Stimulated activated CD4-positive, alpha-beta T cell treated with anti-CD3 and anti-CD28 coated beads, Interleukin-4, amount 100 ng/mL, for 48 hours (primary cell): ENCODE measurements at places on chromosomes 12 and 14.

- no peak for DNase-seq
These were observed 93.4 kb downstream of the ADGRD1 start for GRCh38 chr12:131046813-131047788.

DNA sequence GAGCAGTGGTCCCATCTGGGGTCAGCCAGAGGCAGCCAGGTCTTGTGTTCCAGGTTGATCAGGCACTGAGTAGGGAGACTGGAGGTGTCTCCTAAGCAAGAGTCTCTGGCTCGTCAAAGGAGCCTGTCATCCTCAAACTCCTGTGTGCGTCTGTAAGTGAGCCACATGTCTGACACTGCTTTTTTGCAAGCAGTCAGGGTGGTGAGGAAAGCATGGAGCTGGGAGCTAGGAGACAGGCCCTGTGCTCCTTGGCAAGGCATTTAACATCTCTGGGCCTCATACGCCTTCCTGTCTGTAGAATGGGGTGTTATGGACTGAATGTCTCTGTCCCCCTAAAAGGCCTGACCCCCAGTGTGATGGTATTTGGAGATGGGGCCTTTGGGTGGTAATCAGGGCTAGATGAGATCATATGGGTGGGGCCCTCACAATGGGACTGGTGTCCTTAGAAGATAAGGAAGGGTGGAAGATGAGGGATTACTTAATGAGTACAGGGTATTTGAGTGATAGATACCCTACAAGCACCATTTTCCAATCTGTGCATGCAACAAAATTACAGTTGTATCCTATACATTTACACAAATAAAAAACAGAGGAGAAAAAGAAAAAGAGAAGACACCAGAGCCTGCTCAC lies 53.0 kb downstream of the ARL6IP4 start:
- no peak for DNase-seq

DNA sequence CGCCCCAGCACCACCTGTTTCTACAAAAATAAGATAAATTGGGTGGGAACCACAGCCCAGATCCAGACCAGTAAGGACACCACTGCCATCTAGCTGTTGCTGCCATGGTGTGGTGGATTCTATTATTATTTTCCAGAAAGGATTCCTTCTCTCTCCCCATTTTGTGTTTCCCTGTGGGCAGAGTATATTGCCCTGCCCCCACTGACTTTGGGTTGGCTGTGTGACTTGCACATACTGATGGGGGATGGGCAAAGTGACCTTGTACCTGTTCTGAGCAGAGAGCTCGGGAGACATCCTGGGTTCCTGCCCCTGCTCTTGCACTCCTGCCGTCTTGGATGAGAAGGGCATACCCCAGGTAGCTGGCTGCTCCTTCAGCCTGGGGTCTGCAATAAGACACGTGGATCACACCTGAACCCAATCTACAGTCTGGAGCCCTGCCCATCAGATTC lies 24.3 kb downstream of the MOAP1 start:
- DNase-seq, result no peak

- no peak for DNase-seq
These were observed 67.5 kb downstream of the NIN start for GRCh38 chr14:50763382-50764007.

DNA sequence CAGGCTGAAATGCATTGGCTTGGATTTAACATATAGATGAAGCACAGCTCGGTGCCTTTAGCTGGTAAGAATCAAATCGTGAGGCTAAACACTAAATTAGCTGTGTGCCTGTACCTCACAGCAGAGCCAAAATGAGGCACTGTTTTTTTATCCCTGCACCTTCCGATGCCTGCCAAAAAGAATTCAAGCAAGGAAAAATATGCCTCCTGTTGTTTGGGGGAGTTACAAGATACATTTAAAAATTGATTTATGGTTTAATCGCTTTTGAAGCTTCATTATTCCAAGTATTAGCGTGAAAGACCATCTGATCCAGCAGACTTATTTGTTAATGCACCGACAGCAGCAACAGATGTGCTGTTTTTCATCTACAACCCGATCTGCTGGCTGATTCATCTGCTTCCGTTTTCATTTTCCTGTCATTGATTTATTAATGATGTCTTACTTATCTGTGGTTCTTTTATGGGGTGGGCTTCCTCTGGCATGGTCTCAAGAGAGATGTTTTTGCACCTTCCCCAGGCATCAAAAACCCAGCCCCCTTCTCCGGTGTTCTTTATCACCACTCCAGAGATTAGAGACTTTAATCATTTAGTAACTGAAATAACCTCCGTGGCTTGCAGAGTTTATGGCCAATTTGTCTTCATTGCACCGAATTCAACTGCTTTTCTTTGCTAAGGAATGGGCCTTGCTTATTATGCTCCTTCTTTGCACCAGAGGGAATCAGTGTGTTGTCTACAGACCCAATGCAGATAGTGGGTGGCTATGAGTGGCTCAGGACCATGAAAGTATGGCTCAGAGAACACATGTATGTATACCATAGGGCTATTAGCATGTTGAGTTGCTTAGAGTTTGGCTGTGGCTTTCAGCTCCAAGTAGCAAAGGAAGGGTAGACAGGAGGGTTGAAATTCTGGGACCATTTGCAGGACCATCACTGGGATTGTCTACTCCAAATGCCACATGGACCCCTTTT lies 166.8 kb upstream of the TMEM260 start:
- DNase-seq, result no peak

- DNase-seq, result no peak
These were observed 93.6 kb upstream of the CPNE8 start for GRCh38 chr12:38998887-38999482.

DNA sequence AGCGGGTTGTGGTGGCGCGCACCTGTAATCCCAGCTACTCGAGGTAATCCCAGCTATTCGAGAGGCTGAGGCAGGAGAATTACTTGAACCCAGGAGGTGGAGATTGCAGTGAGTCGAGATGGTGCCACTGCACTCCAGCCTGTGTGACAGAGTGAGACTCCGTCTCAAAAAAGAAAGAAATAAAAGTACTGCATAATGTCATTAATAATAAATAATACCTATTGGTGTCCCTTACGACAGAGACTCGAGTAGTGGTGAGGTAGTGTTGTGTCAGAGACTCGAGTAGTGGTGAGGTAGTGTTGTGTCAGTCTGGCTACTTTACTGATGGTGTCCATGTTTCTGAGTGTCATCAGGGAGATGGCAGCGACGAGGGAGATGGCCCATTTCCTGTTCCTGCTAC lies 1.3 kb downstream of the GLS2 start:
- DNase-seq, result no peak

DNA sequence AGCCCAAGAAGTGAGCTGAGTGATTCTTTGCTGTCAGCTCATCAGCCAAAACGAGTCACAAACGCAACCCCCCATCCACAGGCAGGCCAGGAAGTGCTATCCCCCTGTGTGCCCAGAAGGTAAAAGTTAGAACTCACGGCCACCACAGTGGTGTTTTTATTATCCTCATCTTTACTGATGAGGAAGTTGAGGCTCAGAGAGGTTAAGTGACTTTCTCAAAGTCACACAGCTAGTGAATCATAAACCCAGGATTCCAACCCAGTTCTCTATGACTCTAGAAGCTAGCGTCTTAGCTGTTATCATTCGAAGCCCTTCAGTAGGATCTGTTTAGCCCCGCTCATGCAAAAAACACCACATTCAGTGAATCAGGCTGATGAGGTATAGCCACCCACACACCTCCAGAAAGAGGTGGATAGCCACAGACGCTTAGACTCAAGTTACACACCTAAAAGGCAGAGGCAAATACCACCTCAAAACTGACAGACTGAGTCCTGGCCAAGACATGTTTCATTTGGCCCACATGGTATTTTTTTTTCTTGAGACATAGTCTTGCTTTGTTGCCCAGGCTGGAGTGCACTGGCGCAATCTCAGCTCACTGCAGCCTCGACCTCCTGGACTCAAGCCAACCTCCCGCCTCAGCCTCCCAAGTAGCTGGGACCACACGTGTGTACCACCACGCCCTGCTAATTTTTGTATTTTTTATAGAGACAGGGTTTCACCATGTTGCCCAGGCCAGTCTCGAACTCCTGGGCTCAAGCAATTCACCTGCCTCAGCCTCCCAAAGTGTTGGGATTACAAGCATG lies 100.7 kb downstream of the SCARB1 start:
- no peak for DNase-seq

DNA sequence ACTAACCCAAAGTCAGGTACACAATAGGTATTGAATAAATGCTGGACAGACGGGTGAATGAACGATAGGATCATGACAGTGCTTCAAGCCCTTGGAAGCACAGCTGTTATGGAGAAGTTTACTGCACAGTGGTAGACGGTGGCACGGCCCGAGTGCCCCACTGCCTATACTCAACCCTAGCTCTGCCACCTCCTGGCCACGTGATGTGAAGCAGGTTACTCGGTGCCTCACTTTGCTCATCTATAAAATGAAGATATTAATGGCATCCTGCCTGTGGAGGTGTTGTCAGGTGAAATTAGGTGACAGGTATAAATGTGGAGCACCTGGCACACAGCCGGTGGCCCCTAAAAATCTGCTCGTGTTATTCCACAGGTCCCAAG lies 5.8 kb downstream of the ASB2 start:
- peak; percentile 47 for DNase-seq

- no peak for DNase-seq
These were observed 5.5 kb upstream of the KRT8 start for GRCh38 chr12:52910248-52910883.

DNA sequence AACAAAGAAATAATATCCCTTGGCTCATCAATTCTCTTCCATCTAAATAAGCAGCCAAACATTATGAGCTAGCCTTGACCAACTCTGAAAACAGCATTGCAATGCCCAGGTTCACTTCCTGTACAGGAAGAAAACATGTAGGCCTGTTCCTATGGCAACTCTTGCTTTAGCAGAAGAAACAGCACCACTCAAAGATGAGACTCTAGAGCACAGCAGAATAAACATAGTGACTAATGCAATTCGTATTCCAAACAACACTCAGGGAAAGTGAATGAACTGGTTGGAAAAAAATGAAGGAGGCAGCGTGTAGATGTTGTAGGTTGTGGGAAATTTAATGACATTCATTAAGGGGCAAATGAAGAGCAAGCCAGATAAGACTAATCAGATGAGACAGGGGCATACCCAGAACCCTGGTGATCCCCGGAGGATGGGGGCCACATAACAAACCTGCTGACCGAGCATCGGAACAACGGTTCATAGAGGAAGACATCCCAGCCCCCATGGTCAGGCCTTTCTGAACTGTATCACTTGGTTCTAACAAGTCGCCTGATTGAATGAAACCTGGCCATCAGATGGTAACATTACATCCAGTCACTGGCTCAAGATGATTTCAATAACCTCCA lies 9.0 kb downstream of the ARHGDIB start:
- DNase-seq, result no peak

- DNase-seq, result no peak
These were observed 8.8 kb upstream of the IFI27L2 start for GRCh38 chr14:94138251-94138650.

GRCh38 chr12:113135178-113136127 lies at the start of gene RASAL1:
RASAL1 (minus strand) TSS chr12:113135761; CDS start chr12:113135462, 299 bp downstream.
- DNase-seq, result peak; percentile 82

DNA sequence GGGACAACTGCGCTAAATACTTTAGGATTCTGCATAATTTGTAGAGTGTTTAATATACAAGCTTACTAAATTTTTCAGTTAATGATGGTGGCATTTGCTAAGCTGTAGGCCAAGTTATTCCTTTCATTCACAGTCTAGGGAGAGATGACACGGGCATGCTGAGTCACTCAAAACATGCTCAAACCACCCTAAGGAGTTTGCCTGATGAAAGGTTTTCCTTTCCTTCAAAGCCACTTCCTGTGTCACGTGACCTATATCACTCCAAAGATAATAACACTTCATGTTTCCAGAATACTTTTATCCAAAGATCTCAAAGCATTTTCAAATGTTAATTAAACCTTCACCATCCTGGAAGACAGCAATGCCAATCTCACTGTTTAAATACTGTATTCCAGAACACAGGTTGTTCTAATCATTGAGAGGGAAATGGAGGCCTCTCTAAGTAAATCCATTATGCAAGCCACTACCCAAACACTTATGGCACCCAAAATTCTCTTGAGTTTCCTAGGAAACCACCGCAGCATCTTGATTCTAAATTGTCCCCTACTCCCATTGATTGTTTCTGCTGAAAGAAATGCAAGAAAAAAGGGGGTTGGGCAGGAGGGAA lies 207.0 kb upstream of the CDKN3 start:
- no peak for DNase-seq

GRCh38 chr12:65015850-65016249 lies 105.3 kb downstream of the WIF1 start:
- no peak for DNase-seq

DNA sequence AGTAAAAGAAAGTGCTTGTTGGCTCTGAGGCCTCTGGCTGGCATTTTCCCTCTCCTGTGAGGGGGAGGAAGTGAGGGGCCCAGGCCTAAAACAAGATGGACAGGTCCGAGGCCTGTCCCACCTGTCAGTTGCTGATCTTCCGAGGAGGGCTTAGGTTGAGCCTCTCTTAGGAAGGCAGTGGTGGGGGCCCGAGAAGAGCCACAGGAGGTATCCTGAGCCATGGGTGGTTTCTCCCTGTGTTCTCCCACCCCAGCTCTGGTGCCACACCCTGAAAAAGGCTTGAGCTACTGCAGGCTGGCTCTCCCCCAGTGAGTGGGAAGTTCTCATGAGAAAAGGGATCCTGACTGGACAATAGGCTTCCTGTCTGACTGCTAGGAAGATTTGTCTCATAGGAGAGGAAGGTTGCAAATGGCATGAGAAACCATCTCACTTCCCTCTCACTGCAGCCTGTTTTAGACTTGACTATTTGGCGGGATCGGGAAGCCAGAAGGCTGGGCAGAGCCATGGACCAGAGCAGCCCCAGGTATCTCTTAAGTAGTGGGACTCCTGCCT lies 72.1 kb upstream of the SRSF5 start:
- DNase-seq, result no peak

DNA sequence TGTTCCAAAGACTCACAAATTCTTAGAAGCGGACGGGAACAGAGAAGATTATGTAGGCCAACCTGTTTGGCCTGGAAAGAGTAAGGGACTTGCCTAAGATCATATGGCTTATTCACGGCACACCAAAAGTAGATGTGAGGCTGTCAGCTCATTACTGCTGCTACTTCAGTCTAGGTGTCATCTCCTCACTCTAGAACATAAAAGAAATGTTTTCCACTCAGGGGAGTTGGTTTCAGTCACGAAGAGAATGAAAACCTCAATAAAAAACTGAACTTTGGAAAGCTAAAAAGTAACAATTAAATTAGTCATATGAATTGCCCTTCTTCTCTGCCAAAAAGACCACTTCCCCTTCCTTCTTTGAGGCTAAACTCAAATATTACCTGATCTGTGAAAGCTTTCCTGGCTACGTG lies 658 bp upstream of the CEP128 start:
- DNase-seq, result no peak

- DNase-seq, result no peak
These were observed 103.5 kb downstream of the CACNA1C start for GRCh38 chr12:2156333-2156732.

DNA sequence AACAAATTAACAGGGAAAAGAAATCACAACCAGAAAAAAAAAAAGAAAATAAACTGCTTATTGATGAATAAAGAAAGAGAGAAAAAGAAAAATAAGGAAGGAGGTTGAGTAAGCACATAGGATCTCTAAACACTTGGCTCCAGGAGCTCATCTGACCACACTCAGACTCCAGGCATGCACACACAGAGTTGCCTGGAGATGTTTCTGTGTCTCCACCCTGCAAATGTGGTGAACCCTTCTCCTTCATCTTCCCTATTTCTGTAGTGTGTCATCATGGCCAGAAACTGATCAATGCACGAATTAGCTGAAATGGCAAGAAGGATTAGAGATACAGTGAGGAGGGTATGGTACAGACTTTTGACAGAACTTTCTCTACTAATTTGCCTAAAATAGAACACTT lies 20.2 kb downstream of the OR4N2 start:
- DNase-seq, result no peak
